ENCODE measurements at places on chromosomes 12 and 14.

DNA sequence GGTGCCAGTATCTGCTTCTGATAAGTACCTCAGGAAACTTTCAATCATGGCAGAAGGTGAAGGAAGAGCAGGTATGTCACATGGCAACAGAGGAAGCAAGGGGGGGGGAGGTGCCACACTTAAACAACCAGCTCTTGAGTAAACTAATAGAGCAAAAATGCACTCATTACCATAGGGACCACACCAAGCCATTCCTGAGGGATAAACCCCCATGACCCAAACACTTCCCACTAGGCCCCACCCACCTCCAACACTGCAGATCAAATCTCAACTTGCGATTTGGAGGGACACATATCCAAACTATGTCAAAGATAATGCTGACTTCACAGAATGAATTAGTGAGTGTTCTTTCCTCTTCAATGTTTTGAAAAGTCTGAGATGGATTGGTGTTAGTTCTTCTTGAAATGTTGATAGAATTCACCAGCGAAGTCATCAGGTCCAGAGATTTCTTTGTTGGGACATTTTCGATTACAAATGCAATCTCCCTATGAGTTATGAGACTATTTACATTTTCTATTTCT, 16.6 kb downstream of the TFCP2 start:
- DNase-seq: no peak

DNA sequence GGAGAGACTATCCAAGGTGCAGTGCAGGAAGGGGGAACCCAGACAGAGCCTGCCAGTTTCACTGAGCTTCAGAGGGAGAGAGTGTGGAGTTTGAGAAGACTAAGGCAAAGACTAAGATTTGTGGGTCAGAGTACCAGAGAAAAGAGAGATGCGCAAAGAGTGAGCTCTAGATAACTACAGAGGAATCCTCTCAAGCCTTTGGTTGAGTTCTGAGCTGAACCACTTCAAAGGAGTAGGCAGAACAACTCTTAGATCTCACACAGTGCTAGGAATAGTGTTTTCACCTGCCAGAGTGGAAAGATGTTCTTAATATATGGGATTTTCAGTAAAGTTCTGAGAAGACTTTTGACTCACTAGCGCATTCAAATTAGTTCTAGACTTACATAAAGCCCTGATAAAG, 10.7 kb upstream of the M6PR start:
- DNase-seq: no peak

DNA sequence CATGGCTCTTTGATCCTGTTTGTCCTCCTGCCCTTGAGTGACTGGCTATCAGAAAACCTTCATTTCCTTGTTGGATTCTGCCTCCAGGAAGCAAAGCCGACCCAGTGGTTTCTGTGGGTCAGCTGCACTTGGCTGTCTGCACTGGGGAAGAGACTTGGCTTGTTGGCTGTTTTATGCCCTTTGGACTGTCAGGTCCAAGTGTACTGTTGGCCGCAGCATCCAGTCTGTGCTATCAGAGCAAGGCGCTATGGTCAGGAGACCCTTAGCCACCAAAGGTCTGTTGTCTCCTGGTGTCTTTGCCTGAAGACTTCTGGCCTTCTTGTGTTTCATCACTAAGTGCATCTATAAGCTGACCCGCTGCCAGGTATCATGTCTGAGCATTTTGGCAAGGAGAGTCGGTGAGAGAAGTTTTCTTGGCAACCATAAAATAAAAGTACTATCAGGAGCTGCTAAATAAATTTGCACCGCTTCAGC, 177.4 kb upstream of the HIF1A start:
- DNase-seq: no peak

GRCh38 chr12:131042834-131043245, 89.1 kb downstream of the ADGRD1 start:
- DNase-seq: no peak

All from activated naive CD4-positive, alpha-beta T cell (primary cell).